ENCODE measurements at places on chromosomes 12 and 14.
A peak's percentile ranks its signal among the peaks of the same experiment; 100 is the strongest.

DNA sequence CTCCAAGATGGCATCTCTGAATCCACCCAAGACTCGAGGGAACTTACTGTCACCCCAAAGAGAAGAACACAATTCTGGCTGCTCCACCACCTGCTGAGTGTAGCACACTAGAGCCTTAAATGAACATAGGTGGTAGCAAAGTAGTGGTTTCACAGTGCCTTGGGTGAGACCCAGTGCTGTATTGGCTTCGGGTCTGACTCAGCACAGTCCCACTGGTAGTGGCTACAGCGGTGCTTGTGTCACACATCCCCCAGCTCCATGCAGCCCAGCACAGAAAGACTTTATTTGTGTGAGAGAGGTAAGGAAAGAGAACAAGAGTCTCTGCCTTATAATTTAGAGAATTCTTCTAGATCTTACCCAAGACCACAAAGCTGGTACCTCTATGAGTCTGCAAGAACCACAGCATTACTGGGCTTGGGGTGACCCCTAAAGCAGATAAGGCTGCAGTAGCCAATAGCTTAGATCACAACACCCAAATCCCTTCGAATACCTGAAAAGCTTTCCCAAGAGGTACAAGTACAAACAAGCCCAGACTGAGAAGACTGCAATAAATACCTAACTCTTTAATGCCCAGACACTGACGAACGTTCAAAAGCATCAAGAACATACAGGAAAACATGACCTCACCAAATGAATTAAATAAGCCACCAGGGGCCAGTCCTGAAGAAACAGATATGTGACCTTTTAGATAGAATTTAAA, 83.3 kb upstream of the SLC38A4 start:
- DNase-seq = no peak

GRCh38 chr12:132610051-132610759, at the start of gene LRCOL1:
Gene LRCOL1 (minus strand): TSS chr12:132610582. CDS start chr12:132606251, 4,331 bp downstream.
- DNase-seq = no peak

DNA sequence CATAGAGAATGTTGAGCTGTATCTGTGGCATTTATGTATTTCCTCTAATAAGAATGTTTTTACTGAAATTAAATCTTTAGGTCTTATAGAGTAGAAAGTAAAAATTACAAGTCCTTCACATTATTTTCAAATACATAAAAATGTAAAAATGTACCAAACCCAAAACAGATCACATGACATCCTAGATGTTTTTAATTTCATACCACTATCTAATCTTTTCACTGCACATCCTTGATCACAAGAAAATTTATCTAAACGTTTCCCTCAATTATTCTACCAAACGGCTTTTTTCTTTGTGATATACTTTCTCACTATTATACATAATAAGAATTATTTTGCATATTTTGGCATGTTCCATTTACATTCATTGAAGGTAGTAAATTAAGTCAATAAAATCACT, 18.3 kb downstream of the SGPP1 start:
- no peak for DNase-seq

GRCh38 chr14:69674546-69675244, 63.3 kb downstream of the SUSD6 start:
- no peak for DNase-seq

DNA sequence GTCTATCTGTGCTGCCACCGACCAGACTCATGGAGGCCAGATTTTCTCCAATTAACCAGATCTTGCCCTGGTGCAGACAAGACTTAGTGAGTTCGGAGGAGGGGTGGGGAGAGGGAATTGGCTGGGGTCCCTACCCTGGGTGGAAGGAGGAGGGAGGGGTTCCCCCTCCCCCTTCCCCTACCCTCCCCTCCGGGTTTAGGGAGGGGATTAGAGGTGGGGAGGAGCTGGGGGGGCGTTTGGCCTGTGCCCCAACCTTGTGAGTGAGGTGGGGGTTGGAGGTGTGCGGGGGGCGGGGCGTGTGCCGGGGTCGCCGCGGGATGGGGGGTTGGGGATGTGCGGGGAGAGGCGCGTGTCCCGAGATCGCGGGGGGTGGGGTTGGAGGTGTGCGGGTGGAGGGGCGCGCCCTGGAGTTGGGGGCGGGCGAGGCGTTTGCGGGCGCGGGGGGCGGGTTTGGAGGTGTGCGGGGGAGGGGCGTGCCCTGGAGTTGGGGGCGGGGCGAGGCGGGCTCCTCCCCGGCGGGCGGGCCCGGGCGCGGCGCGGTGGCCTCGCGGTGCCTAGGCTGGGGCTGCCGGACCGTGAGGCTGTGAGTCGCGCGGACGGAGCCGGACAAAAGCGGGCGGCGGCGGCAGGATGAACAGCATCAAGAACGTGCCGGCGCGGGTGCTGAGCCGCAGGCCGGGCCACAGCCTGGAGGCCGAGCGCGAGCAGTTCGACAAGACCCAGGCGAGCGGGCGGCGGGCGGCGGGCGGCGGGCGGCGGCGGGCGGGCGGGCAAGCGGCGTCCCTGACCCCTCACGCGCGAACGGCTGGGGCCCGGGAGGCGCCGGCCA, at the start of gene HIP1R:
HIP1R (plus strand) TSS at position 537 of the 829 bp plus-strand sequence; CDS start at position 631, 94 bp downstream.
- peak; percentile 63 for DNase-seq

- DNase-seq = no peak
Measured at GRCh38 chr14:31118892-31119291, 88.7 kb downstream of the HECTD1 start.

- DNase-seq = no peak
Measured at GRCh38 chr14:70847406-70848090, 38.2 kb upstream of the MAP3K9 start.

GRCh38 chr12:102120886-102121285, 903 bp downstream of the PARPBP start:
- DNase-seq = peak; percentile 28

GRCh38 chr14:61566537-61567225, 128.6 kb upstream of the HIF1A start:
- no peak for DNase-seq

GRCh38 chr12:81162391-81163136, 84.7 kb downstream of the ACSS3 start:
- DNase-seq = no peak

DNA sequence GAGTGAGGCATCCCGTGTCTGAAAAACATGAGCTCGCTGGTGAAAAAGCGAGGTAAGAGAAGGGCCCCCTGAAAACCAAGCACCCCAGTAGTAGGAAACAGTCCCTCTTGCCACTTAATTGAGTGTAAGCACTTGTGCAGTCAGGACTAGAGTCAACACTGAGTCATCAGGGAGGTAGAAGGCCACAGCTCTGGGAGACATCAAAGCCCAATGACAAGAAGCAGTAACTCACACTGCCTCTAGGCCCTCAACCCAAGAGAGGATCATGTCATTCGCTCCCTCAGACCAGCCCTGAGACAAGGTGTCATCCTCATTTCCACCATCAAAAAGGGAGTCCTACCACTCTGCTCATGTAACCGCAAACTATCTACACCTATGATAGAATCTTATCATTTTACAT, 17.8 kb downstream of the POMT2 start:
- DNase-seq = peak; percentile 44

DNA sequence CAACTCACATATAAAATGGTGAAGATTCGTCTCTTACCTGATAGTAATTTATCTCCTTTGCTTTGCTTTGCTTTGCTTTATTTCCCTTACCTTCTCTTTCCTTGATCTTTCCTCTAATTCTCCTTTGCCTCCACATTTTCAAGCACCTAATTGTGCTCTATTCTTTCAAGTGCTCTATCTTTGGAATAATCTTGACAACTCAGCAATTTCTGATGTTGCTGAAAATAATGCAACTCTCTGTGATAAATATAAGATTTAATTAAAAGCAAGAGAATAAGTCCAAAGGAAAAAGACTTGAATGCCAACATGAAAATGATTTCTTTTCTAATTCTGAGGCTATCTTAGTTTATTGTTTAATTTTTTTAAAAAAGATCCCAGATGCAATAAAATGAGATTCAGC, 139.5 kb upstream of the SYT1 start:
- no peak for DNase-seq

DNA sequence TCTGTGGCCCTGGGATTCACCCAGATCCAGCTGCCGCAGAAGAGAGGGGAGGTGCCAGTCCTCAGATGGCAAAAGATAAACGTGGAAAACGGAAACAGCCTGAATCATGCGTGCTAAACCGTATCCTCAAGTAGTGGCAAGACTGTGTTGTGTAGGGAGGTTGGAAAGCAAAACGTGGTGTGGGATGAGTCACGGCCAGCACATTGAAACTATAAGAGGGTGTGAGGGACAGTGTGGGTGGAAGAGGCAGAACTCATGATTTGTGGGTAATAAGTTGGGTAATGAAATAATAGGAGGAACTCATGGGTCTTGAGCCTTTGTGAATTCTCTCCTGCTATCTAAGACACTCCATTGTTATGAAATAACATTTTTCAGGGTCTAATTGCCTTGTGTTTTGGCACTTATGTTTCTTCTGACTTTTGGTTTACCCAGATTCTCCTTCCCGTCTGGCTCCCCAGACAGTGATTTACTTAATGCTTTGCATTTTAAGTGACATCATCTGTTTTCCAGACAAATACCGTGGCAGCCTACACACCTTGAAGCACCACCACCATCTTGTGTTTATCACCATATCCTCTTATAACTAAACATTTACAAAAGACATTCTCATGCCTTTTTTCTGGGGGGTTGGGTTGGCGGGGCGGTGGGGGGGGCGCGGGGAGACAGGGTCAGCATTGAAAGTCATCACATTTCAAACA, 62.3 kb upstream of the PTCSC3 start:
- no peak for DNase-seq

DNA sequence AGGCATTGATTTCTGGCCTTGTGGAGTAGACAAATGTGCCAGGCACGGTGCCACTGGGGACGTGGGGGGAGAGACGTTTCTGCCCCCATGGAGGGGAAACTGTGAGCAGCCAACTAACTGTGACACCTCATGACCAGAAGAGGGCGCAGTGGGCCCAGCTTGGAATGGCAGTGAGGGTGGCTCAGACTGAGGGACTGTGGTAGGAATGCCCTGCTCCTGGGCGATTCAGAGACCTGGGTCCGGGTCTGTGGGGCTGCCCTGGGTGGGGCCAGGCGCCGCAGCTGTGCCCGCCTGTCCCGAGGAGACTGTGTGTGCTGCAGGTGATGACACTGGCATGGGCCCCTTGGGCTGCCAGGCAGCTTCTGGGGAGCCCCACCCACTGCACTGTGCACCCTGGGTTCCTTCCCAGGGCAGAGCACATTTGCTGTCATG, 60.6 kb downstream of the SLC25A47 start:
- peak; percentile 73 for DNase-seq

DNA sequence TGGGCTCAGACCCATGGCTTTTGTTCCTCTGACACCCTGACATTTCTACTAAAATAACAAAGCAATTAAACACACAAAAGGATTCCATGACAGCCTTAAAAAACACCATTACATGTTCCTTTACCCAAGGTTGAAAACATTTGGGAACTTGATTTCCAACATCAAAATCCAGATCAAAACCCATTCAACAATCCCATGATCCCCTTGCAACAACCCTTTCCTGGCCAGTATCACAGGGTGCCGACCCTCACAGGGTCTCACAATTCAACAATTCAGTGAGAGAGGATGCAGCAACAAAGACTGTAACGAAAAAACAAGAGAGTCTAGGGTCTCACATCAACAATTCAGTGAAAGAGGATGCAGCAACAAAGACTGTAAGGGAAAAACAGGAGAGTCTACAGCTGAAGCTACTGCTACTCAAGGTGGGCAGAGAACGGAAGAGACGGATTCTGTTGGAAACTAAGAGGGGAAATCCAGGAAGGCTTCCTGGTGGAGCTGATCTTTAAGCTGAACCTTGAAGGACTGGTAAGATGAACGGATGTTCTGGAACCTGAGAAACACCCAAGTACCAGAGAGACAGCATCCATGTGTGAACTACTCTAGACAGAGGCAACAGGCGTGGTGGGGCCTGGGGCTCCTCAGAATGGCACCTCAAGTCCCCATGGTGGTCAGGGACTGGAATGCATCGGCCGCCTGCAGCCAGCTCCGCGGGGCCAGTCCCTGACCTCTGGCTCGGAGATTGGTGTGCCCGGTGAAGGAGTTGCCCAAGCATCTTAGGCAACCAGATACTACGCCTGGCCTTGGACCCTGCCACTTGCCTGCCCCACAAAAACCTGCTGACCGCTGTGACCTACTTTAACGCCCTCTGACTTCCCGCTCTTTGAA, 22.7 kb upstream of the ZFP36L1 start:
- DNase-seq = no peak

DNA sequence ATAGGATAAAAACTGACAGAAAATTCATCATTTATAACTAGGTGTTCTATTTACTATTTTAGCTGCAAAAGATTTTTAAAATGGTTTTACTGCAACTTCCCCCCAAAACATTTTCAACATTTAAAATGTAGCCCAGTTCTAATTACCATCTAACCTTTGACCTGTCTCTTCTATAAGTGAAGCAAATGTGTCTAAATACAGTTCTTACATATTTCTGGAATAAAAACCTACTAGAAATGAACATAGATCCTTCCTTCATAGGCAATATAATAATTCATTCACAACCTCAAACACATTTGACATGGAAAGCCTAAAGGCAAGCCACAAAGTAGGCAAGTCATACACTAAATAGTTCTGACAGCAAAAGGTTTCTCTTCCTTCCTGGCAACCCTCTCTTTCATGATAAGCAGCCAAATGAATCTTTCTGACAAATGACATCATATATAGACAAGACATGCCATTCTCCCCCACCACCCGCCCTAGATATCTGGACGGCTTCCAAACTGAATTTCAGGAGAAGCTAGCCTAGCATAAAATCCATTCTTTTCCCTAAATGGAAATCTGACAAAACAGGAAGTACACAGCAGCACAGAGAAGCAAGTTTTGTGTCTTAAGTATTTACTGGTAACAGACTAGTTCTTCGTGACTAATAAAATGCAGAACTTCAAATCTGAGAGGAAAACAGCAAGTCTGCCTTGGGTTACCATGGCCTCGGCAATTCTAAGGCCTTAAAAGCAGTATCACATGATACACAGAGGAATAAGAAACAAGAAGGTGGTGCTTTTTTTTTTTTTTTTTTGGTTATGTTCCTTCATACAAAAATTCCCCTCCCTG, 17.2 kb upstream of the ARID4A start:
- peak; percentile 33 for DNase-seq

- no peak for DNase-seq
Measured at GRCh38 chr12:59887178-59887577, 291.3 kb downstream of the SLC16A7 start.

DNA sequence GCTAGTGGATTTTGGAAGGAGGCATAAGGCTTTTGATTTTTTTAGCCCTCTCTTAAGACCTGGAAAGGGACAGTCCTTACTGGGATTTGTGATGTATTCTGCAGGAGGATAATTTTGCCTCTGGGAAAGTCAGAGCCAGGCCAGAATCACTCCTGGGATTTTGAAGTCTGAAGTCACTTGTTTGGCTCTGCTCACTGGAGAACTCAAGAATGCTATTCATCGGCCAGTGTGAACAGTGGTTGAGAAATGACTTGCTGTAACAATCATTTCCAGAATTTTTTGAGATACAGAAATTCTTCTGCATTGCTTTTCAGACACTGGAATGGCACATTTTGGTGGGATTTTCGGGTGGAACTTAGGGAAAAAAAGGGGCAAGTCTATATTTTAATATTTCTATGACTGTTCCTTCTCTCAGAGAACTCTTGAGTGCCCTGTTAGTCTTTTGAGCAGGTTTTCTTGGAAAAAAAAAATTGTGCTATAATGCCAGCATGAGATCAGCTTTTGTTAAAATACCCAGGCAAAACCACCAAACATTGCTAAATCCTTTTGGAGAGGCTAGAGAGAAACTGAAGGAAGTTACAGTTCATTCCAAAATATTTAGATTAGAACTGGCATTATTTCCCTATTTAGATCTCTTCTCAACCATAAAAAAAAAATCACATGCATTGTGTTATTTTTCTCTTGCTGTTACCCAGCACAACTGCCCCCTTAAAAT, 26.1 kb upstream of the BHLHE41 start:
- no peak for DNase-seq

GRCh38 chr14:34231626-34232025, 230.4 kb downstream of the SPTSSA start:
- DNase-seq = no peak

GRCh38 chr12:130139567-130140421, 22.5 kb upstream of the FZD10 start:
- no peak for DNase-seq
